Stimulated activated CD8-positive, alpha-beta memory T cell treated with anti-CD3 and anti-CD28 coated beads, Interleukin-12 subunit alpha, Interleukin-12 subunit beta, amount 100 ng/mL, for 4 hours (primary cell): ENCODE measurements at places on chromosomes 6 and 20.

GRCh38 chr6:112237066-112237465 lies 17.3 kb downstream of the LAMA4 start:
- no peak for DNase-seq

- DNase-seq, result no peak
Measured at GRCh38 chr6:34736823-34737222, 20.5 kb upstream of the SNRPC start.

DNA sequence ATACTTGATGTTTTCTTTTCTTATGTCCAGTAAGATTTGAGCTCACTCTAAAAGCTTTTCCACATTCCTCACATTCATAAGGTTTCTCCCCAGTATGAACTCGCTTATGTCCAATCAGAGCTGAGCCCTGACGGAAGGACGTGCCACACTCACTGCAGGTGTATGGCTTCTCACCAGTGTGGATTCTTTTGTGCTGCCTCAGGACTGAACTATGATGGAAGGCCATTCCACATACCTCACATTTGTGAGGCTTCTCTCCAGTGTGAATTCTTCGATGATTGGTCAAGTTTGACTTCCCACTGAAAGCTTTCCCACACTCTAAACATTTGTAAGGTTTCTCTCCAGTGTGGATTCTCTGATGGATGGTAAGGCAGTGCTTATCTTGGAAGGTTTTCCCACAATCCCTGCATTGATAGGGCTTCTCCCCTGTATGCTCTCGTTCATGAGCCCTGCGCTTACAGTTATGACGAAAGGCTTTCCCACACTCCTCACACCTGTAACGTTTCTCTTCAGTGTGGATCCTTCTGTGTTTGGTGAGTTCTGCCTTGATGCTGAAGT lies 9.9 kb downstream of the ZNF311 start:
- DNase-seq, result no peak

GRCh38 chr6:170124836-170125235 lies 166.0 kb downstream of the DLL1 start:
- no peak for DNase-seq

DNA sequence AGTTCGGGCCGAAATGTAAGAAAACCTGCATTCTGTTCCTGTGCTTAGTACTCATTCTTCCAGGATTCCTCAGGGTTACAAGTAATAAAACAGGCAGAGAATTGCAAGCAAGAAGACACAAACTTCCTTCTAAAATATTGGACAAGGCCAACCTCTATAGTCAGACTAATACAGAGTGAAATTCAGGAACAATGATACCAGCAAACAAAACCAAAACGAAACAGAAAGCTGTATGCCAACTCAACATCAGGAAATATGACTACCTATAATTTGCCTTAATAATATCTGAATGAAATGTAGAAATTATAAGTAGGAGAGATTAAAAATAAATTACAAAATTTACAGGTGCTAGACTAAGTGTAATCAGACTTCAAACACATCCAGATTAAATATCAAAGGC lies 238.8 kb downstream of the HIVEP2 start:
- DNase-seq, result no peak

GRCh38 chr6:14443629-14444268 lies 326.2 kb downstream of the CD83 start:
- DNase-seq, result no peak

DNA sequence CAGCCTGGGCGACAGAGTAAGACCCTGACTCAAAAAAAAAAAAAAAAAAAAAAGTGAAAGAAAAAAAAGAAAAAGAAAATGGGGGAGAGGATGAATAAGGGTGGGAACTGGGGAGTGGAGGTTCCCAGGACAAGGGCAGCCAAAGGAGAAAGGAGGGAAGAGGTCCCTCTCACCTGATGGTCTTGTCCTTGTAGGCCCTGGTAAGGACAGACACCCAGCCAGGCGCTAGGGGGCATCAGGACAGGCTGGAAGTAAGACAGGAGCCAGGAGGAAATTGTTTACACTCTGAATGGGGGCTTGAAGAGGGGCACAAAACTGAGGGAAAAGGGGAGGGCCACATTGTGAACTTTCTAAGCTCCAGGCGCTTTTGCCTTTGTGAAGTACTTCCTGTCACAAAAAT lies 2.3 kb upstream of the ALDH5A1 start:
- no peak for DNase-seq

GRCh38 chr6:46606338-46606737 lies 46.3 kb downstream of the CYP39A1 start:
- no peak for DNase-seq

DNA sequence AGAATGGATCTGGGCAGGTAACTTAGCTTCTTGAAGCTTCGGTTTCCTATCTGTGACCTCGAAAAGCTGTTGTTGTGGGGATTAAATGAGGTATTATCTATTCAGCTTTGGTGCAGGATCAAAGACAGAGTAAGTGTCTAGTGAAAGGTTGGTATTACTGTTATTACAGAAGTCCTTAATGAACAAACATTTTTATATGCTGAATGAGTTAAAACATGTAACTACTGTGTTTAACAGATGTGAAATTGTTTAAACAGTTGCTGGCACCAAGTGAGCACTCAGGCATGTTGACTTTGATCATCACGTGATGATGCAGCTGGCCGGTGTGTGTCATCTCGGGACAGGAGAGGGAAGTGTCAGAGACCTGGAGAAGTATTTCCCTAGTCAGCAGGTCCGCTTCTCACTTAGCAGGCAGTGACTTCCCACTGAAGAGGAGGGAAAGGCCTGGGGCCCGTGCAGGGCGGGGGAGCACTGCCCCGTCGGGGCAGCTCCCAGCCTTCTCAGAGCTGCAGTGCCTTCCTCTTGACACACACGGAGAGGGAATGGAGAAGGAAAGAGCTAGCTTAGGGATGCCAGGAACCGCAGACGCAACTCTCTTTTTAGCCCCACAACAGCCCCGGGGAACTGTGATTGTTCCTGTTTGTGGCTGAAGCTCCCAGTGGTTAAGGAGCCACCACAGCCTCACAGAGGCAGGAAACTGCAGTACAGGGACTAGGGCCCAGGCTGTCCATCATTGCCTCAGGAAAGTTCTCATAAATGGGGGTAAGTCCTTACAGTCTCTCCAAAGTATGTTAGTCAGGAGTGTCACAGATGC lies 18.0 kb downstream of the TUBB2A start:
- no peak for DNase-seq

DNA sequence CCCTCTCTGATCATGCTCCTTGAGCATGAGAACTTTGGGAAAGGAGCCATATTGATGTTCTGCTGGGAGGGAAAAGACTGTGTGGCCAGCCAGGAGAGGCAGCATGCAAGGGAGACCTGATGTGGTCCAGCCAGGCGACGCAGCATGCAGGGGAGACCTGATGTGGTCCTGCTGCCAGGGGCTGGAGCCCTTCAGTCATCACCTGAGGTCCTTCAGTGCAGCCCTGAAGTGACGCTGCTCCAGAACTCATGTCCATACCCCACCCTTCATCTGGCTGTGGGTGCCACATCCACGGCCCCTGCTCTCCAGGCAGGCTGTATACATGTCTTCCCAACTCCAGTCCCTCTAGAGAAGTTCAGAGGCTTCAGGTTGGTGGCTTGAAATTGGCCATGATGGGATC lies 134.4 kb downstream of the ERMARD start:
- DNase-seq, result no peak

- DNase-seq, result no peak
Measured at GRCh38 chr6:157393669-157394327, 12.8 kb downstream of the ZDHHC14 start.

DNA sequence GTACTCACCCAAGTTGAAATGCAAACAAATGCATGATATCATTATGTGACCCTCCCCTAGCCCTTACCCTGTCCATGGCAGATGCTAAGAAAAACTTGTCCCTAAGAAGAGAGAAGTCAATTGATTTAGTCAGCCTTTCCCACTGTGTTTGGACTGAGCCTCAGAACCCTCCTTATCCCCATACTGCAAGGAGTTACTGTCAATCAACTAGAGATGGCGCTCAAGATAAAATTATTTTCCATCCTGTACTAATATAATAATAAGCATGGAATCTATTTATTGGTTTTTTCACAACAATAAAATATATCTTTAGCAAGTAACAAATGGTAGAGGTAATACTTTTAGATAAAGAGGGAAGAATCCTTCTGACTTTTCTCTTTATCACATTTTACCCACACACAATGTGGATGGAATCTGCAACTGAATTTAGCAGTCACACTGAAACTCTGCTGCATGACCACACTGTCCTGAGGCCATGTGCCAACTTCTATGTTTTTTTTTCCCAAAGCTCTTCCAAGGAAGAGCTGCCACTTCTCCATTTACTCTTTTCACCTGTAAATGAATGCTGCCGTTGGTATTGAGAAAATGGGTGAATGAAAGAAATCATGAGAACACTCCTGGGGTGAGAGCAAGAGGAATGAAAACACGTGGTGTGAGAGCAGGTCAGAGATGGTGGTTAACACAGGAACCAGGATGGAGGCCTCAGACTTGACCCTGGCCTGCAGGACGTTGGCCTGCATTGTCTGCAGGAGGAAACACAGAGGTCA lies 10.5 kb downstream of the NT5E start:
- no peak for DNase-seq

- no peak for DNase-seq
Measured at GRCh38 chr6:81633391-81633790, 119.1 kb downstream of the TENT5A start.

GRCh38 chr20:36541227-36541767 lies at the start of gene MYL9:
Gene MYL9 (plus strand): TSS chr20:36541519. CDS start chr20:36544885, 3,366 bp downstream.
- no peak for DNase-seq

DNA sequence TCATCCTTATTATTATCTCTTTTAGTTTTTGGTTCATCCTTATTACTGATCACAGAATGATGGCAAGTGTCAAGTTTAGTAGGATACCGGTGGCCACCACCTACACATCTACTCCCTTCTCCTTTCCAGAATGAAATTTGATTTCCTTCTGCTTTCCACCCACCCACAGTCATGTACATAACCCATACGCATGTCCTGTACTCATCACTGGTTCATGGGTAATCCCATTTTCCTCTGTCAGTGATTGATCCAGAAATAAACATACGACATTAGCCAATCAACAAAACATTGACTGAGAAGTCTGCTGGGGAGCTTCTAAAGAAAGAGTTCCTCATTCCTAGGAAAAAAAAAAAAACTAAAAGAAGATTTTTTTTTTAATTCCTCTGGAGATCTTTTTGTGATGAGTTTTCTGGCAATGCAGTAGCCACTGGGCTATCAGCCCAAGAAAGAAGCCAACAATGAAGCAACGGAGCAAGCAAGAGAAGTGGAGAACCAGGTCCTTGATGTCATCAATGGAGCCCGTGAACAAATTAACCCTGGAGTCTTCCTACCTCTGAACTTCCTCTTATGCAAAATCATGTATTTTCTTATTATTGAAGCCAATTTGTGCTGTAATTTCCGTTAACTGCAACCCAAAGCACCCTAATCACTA lies 127.8 kb downstream of the TASP1 start:
- no peak for DNase-seq

DNA sequence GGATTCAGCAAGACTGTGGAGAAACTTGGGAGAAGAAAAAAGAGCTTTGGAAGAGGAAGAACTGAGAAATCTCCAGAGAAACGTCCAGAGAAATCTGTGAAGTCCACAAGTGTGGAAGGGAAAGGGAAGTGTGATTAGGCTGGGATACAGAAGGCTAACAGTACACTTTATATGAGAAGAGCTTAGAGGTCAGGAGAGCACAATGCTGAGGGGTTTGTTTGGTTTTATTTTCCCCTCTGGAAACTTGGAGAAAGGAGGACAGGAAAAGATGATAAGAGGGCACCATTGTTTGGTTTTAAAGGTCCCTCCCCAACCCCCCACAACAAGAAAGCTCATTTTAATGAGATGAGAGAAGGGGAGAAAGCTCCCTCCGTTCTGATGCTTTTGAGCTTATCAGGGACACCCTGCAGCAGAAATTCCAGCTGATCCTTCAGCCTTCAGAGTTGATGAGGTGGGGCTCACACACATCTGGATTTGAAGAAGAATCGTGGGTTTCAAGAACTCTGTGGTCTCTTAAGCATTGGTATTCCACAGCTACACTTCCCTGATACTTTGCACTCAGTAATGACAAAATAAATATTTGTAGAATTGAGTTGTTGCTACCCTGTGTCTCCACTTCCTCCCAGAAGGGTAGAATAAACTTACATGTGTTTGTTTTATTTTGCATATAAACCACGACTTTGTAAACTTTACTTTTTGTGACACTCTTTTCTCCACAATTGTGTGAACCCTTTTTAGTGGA lies 1.9 kb downstream of the NT5E start:
- DNase-seq, result no peak

DNA sequence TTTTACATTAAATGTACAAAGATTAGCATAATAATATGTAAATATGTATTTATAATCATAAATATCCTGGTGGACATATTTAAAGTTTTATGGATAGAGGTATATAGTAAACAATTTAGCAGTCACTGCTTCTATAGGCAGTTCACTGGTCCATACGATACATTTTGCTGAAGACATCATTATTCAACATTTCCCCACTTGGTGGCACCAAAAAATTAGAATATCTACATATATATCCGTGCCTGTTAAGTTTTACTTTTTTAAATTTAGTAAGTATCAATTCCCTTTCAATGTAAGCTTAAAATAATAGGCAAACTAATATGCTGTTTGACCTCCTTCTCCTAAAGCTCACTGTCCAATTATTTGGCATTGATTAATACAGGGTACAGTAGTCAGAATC lies 64.2 kb downstream of the LMBRD1 start:
- no peak for DNase-seq

DNA sequence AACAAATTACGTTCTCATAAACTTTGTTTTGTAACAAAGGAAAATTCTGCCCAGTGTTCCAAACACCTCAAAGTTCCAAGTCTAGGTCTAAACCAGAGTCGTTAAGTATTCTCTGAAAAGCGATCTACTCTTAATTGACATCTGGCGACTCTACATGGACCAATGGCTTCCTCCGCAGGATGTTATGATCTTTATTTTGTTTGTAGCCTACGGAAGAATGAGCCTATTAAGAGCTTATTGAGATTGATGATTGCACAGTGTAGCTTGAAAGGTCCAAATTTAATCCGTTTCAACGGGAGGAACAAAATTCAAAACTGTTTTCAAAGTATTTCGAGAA lies 61.1 kb downstream of the FAM217A start:
- DNase-seq, result no peak

- no peak for DNase-seq
Measured at GRCh38 chr20:37308086-37309050, 18.9 kb downstream of the MANBAL start.

- no peak for DNase-seq
Measured at GRCh38 chr20:41234546-41234945, 83.0 kb downstream of the ZHX3 start.

DNA sequence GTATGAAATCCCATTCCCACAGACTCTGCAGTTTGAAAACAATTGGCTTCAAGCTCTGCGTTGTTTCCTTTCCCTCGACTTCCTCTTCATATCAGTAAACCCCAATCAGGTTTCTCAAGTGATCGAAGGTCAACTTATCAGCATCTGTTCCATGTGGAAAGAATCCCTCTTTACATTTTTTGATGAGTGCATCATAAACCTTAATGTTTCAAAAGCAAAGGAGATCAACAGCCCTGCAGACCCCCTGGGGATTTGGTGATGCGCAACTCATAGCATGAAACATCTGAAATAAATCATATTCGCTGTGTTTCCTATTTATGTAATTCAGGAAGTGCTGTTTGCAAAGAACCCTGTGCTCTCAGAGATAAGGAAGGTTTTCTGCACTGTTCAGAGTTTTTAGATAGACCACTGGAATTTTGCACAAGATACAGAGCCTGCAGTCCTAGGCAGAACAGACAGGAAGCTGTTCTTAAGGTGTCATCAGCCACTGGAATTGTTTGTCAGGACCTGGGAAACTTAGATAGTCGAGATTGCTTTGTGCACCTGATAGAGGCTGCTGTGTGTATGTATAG lies 216.0 kb downstream of the HIVEP2 start:
- no peak for DNase-seq

- no peak for DNase-seq
Measured at GRCh38 chr6:161218222-161218621, 55.6 kb downstream of the AGPAT4 start.

- DNase-seq, result no peak
Measured at GRCh38 chr20:62305149-62305764, 2.5 kb downstream of the ADRM1 start.
